ENCODE measurements at places on chromosomes 5 and 9.

- DNase-seq = no peak
Observed at GRCh38 chr5:17713301-17713700, 79.0 kb downstream of the TAF11L14 start.

GRCh38 chr9:93574091-93574899, 2.1 kb upstream of the PHF2 start:
- no peak for DNase-seq

DNA sequence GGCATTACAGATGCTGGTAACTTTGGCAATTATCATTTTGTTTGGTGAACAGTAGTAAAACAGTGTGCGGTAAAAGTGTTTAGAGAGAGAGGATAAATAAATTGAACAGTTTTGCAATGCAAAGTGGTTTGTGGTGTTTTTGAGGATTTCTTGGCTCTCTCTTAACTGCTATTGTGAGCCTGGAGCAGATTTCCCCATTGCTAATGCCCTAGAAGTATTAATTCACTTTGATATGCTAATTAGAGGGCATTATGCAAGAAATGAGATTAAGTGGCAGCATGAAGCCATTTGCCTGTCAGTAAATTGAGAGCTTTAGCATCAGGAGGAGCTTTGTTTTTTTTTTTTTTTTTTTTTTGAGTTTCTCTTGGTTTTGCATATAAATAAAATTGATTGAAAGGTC, 8.2 kb downstream of the PBX3 start:
- DNase-seq = no peak

DNA sequence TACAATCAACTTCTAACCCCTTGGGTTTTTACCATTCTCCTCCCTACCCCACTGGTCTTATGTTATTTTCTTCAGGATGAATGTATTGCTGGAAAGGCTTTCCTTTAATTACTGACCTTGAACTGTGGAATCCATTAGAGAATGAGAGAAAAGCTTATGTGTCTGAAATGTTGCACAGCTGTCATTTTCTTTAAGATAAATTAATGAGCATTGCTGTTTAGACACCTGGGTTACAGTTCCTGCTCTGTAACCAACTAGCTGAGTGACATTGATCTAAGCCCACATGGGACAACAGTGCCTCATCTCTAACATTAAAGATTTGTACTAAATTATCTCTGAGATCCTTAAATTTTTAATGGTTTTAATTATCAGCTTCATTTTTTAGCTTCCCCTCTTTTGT, 507.0 kb downstream of the TAF11L14 start:
- DNase-seq = no peak

DNA sequence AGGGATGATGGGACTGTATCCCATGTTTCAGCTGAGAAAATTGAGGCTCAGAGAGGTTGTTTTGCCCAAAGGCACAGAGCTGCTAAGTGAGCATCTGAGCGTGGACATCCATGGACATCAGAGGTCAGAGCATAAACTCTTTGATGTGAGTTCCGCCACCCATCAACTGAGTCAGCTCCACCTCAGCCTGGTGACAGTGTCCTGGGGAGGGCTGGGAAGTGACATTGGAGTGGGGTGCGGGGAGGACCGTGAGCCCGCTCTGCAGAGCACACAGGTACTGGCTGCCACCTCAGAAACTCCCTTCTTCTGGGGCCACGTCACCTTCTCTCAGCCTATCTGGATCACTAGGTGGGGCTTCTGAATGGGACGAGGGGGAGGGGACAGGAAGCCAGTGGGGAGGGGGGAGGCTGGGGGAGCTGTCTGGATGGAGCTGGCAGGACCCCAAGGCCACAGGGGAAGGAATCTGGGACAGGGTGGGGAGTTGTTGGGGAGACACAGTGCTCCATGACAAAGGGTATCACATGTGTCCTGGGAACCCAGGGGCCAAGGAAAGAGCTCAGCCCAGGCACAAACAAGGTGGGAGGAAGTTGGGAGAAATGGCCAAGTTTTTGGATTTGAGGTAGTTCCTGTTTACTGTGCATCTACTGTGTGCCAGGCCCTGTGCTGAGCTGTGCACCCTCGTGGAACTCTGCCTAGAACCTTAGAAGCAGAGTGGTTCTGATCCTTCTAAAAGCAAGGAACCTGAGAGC, 2.5 kb downstream of the LAMC3 start:
- no peak for DNase-seq

All from germinal center (tissue), 1 donor.